ENCODE measurements at places on chromosomes 2 and 18. TPM values are rescaled to one million over a fixed set of nuclear protein-coding genes. Genes with fewer than 3 reads are reported as not detected.

RND3 gene
- total RNA-seq = 26.1 TPM

GRCh38 chr2:100042562-100042961, 99.8 kb downstream of the AFF3 start:
- no peak overlapping the region for H3K4me3 ChIP-seq
- DNase-seq = no peak
- no peaks in the 10 kb centered on the region for H3K4me1 ChIP-seq

- H3K27me3 ChIP-seq = no peaks in the 10 kb centered on the region
- no peak overlapping the region for H3K4me3 ChIP-seq
- DNase-seq = no peak
- H3K4me1 ChIP-seq = no peaks in the 10 kb centered on the region
These were observed 18.9 kb upstream of the BAZ2B start for GRCh38 chr2:159635006-159635789.

- H3K4me1 ChIP-seq = peaks cover 4% of the 10 kb centered on the region
- no peak overlapping the region for H3K27ac ChIP-seq
- H3K27me3 ChIP-seq = no peaks in the 10 kb centered on the region
- H3K36me3 ChIP-seq = no peaks in the 10 kb centered on the region
- peak; percentile 55 for DNase-seq
- no peak overlapping the region for H3K4me3 ChIP-seq
These were observed 44.2 kb downstream of the LYPD6B start for GRCh38 chr2:149082735-149083134.

- no peak overlapping the region for H3K27ac ChIP-seq
- no peaks in the 10 kb centered on the region for H3K36me3 ChIP-seq
- H3K4me1 ChIP-seq = no peaks in the 10 kb centered on the region
- DNase-seq = no peak
These were observed 4.8 kb downstream of the ITGA4 start for GRCh38 chr2:181462033-181462432.

- no peaks in the 10 kb centered on the region for H3K27me3 ChIP-seq
- no peaks in the 10 kb centered on the region for H3K4me1 ChIP-seq
- no peak overlapping the region for H3K4me3 ChIP-seq
- H3K27ac ChIP-seq = no peak overlapping the region
These were observed 207.0 kb upstream of the VWC2L start for GRCh38 chr2:214203744-214204289.

DNA sequence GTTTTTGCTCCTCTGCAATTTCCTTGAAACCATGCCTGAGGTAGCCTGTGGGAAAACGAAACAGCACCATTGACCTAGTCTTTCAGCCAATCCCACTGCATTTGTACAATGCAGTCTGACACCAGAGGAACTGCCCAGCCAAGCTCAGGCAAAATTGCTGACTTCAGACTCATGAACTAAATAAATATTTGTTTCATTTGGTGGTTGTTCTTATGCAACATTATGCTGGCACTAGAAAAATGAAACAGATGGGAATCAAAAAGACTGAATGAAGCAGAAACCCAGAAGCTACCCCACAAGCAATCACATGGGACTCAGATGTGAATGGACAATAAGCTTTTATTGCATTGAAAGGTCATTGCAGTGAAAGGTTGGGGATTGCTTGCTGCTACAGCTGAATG, 1.7 kb downstream of the NAT8 start:
- no peaks in the 10 kb centered on the region for H3K27me3 ChIP-seq
- no peak for DNase-seq
- H3K4me1 ChIP-seq = peaks cover 15% of the 10 kb centered on the region
- H3K36me3 ChIP-seq = no peaks in the 10 kb centered on the region
- peak overlapping the region; percentile 89 for H3K4me3 ChIP-seq

- H3K27me3 ChIP-seq = no peaks in the 10 kb centered on the region
- H3K27ac ChIP-seq = no peak overlapping the region
- no peak overlapping the region for H3K4me3 ChIP-seq
- DNase-seq = no peak
- H3K4me1 ChIP-seq = no peaks in the 10 kb centered on the region
- no peaks in the 10 kb centered on the region for H3K36me3 ChIP-seq
These were observed 49.9 kb upstream of the PARD3B start for GRCh38 chr2:204495381-204495780.

DNA sequence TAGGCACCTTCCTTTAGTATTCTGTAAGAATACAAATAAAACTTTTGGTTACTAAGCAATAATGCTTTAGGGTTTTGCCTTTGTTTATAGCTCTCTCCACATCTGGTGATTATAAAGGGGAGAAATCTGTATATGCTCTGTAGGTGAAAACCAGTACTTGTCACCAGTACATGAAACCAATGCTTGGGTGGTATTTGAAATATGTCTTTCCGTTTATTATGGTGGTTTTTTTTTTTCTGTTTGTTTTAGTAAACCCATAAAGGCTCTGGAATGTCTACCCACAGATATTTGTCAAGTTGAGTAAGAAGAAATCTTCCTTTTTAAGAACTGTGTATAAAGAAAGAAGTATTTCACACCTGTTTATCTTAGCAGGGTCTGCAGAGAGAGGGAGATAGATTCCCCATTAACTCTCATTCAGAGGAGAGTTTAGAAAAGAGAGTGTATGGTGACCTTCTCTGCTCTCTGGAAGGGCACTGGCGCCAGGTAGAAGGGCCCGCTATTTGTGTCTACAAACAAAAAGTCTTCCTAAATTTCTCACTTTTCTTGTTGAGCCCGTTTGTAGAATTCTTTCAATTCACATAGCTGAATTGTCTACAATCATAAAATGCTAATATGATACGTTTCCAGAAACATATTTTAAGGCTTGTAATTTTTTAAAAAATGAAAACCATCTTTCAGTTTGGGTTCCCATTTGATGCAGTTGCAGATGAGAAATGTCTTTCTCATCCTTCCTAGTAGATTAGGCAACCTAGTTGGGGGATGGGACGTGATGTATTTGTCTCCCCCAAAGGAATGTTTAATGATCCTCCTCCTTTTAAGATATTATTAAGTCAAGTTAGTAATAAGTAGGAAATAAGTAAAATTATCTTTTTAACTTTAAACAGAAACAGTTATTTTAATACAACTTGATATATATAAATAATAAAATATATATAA, 33.9 kb downstream of the MAP3K20 start:
- no peak overlapping the region for H3K27ac ChIP-seq
- H3K4me3 ChIP-seq = no peak overlapping the region
- H3K27me3 ChIP-seq = no peaks in the 10 kb centered on the region
- no peaks in the 10 kb centered on the region for H3K36me3 ChIP-seq

All from kidney (tissue), 22 donors.